ENCODE measurements at places on chromosomes 12 and 14.

- DNase-seq: no peak
- H3K27me3 ChIP-seq: no peaks in the 10 kb centered on the region
- H3K36me3 ChIP-seq: no peaks in the 10 kb centered on the region
- no peak overlapping the region for H3K27ac ChIP-seq
- no peaks in the 10 kb centered on the region for H3K4me1 ChIP-seq
- peak overlapping the region; percentile 72 for H3K4me3 ChIP-seq
Observed at GRCh38 chr12:95549392-95550084, 1.7 kb downstream of the USP44 start.

DNA sequence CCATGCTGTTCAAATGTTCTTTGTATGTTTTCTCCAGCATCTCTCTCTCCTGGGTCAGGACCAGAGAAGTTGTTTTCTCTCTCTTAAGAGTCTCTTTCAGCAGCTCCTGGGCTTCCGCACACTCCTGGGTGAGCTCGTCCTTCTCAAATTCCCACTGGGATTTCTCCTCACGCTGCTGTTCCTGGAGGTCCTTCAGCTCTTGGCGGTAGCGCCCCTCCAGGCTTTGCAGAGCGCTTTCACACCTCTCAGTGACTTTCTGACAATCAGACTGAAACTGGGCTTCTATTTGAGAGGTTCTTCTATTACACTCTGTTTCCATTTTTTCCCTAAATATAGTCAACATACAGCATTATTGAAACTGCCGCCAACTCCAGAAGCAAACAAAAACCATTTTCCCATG is 72.7 kb downstream of the NIN start:
- DNase-seq: no peak
- H3K27ac ChIP-seq: peak overlapping the region; percentile 42
- H3K4me1 ChIP-seq: no peaks in the 10 kb centered on the region
- H3K36me3 ChIP-seq: peaks cover 98% of the 10 kb centered on the region
- no peaks in the 10 kb centered on the region for H3K27me3 ChIP-seq

DNA sequence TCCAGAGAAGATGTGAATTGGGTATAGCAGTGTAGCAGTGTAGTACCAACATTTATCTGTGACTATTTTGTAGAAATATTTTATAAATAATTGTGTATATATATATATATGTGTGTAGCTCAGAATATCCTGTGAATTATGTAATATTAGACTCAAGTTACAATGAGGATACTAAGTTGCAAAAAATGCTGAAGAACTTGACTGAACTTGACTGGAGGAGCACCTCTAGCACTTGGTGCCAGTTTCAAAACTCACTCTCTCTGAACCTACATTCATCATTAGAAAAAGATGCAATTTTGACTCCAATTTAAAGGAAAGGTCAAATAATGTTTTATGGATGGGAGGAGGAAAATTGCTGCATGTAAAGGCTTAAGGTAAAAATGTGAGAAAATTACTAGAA is 285.7 kb upstream of the LMO3 start:
- no peak for DNase-seq
- no peaks in the 10 kb centered on the region for H3K27me3 ChIP-seq
- no peak overlapping the region for H3K27ac ChIP-seq

DNA sequence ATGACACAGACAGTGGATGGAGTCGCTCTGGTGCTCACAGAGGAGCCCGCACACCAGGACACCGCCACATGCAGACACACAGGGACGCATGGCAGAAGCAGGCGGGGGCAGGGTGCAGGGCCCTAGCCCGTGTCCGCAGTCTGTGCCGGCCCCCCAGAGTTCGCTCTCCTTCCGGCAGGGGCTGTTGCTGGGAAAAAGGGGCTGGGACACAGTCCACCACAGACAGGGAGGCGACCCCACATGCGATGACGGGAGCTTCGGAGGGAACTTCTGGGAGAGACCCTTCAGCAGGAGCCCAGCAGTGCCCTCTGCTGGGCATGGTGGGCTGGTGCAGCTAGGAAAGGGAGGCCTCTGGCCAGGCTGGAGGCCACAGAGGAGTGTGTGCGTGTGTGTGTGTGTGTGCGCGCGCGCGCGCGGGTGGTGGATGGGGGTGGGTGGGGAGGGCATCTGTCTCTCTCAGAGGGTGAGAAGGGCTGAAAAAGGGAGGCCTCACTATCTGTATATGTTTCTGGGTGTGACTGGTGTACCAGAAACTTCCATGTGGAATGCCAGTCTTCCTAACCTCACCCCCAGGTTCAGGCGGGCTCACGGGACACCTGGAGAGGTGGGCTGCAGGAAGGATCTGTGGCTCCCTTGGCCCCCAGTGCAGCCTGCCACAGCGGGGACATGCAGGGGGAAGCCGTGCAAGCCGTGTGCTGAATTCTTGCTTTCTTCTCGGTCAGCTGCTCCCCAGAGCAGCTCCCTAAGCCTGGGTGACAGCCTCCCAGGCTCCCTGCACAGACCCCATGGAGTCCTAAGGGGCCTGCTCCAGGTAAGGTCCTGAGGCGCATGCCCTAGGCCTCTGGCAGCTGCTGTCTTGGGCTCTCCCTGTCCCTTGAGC is 60.7 kb downstream of the PLEKHG3 start:
- no peaks in the 10 kb centered on the region for H3K27me3 ChIP-seq
- peak overlapping the region; percentile 29 for H3K4me3 ChIP-seq
- peaks cover 81% of the 10 kb centered on the region for H3K36me3 ChIP-seq
- H3K4me1 ChIP-seq: peaks cover 20% of the 10 kb centered on the region
- peak overlapping the region; percentile 58 for H3K27ac ChIP-seq

- no peak for DNase-seq
- no peak overlapping the region for H3K4me3 ChIP-seq
- peaks cover 14% of the 10 kb centered on the region for H3K4me1 ChIP-seq
- no peak overlapping the region for H3K27ac ChIP-seq
Observed at GRCh38 chr12:67509666-67510386, 138.7 kb upstream of the DYRK2 start.

DNA sequence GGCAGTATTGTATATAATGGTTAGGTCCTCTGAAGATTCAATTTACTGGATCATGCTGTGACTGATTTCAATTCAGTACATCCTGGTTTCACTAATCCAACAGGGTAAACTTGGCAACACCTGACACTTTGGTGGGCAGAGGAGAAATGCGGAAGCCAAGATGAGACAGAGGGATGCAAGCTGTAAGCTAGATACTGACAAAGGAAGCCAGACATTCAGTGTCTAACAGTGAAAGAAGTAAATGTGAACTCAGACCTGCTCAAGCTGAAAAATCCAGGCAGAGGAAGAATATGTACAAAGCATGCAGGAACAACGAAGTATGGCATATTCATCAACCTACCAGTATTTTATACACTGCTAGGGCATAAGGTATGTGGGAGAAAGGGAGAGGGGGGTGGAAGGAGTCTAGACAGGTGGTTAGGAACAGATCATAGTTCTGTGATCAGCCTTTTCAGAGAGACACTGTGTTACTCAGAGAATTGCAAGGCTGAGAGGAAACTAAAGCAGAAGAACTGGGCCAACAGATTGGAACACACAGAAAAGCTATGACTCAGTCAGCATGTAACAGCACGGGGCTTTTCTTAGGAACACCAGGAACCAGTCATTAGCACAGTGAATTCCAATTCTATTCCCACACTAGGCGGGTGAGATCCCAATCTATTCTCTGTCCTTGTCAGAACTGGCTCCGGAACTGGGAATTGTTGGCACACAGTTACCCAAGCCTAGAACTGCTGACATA is 40.3 kb downstream of the NELL2 start:
- DNase-seq: no peak
- no peaks in the 10 kb centered on the region for H3K4me1 ChIP-seq
- H3K4me3 ChIP-seq: no peak overlapping the region
- H3K27me3 ChIP-seq: no peaks in the 10 kb centered on the region
- no peak overlapping the region for H3K27ac ChIP-seq
- H3K36me3 ChIP-seq: no peaks in the 10 kb centered on the region

- H3K27ac ChIP-seq: no peak overlapping the region
- H3K4me1 ChIP-seq: peaks cover 3% of the 10 kb centered on the region
- DNase-seq: no peak
- H3K27me3 ChIP-seq: no peaks in the 10 kb centered on the region
Observed at GRCh38 chr14:65054471-65055085, 47.7 kb downstream of the MAX start.

GRCh38 chr12:85568395-85569103 is 267.7 kb downstream of the RASSF9 start:
- no peak overlapping the region for H3K27ac ChIP-seq
- no peaks in the 10 kb centered on the region for H3K4me1 ChIP-seq
- no peak overlapping the region for H3K4me3 ChIP-seq
- no peak for DNase-seq

DNA sequence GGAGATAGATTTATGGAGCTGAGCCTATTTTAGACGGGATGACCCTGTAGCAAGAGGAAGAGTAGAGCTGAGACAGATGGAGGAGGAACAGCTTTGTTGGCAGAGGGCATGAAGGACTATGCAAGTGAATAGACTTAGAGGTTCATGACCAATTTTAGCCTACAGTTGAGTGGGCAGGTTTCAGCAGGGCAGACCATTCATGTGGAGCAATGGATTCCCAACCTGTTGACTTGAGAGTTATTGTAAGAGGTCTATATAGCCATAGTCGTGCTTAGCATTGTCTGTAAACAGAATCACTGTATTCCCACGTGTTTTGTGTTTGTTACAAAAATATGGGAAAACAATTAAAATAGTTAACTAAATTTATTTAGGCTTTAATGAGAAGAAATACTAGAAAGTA is 116.8 kb downstream of the CFAP54 start:
- H3K27ac ChIP-seq: no peak overlapping the region
- no peaks in the 10 kb centered on the region for H3K36me3 ChIP-seq
- DNase-seq: no peak
- H3K4me3 ChIP-seq: no peak overlapping the region
- no peaks in the 10 kb centered on the region for H3K27me3 ChIP-seq

- no peak for DNase-seq
- no peak overlapping the region for H3K4me3 ChIP-seq
- H3K4me1 ChIP-seq: no peaks in the 10 kb centered on the region
- no peaks in the 10 kb centered on the region for H3K36me3 ChIP-seq
Observed at GRCh38 chr14:91899213-91899612, 31.9 kb upstream of the TC2N start.

DNA sequence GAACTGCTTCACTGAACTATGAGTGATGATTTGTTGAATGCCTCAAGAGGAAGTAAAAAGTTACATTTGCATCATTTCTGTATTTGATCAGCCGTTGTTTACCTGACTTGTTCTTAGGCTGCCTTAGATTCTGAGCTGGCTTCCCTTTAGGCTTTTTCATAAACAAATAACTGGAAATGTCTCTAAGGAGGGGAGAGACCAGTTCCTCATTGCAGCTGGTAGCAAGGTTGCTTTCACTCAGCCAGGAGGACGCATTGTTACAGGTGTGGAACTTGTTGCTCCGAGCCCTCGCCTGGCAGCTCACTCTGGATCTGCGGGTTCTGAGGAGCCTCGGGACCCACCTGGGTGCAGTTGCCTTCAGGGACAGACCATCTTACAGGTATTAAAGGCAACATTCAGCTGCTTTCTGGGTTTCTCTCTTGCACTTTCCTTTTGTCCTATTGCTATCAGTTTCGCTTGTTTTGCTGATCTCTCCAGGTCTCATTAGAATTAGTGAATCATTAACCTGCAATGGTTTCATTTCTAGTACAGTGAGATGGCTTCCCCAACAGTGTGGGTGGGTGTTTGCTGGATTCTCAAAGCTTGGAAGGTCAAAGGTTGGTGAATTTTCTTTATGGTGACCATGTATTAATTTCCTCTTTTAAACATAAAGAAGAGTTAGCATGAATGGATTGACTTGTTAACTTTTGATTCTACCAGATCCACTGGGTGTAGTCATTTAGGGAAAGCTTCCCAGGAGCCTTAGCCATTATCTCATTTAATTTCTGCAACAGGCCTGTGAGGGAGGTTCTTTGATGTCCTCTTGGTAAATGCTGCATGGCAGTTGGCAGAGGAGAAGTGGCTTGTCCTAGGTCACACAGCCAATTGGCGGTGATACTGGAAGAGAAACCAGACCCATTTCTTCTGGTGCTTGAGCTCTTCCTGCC is at the start of gene PLEKHG7:
TSS of gene PLEKHG7 (plus strand) at position 236 of the 926 bp plus-strand sequence. CDS start 3,643 bp downstream, outside the sequence.
- no peaks in the 10 kb centered on the region for H3K4me1 ChIP-seq
- H3K36me3 ChIP-seq: no peaks in the 10 kb centered on the region
- H3K4me3 ChIP-seq: no peak within 1 kb of the TSS
- no peak for DNase-seq
- H3K27me3 ChIP-seq: no peaks in the 10 kb centered on the region
- no peak within 1 kb of the TSS for H3K27ac ChIP-seq

GRCh38 chr14:91780452-91780851 is 48.6 kb upstream of the CATSPERB start:
- no peak overlapping the region for H3K4me3 ChIP-seq
- H3K27ac ChIP-seq: no peak overlapping the region
- no peak for DNase-seq

GRCh38 chr12:12272869-12273268 is 6.0 kb upstream of the LRP6 start:
- no peak for DNase-seq
- no peaks in the 10 kb centered on the region for H3K36me3 ChIP-seq
- no peak overlapping the region for H3K27ac ChIP-seq
- H3K4me3 ChIP-seq: no peak overlapping the region
- H3K27me3 ChIP-seq: no peaks in the 10 kb centered on the region
- no peaks in the 10 kb centered on the region for H3K4me1 ChIP-seq

DNA sequence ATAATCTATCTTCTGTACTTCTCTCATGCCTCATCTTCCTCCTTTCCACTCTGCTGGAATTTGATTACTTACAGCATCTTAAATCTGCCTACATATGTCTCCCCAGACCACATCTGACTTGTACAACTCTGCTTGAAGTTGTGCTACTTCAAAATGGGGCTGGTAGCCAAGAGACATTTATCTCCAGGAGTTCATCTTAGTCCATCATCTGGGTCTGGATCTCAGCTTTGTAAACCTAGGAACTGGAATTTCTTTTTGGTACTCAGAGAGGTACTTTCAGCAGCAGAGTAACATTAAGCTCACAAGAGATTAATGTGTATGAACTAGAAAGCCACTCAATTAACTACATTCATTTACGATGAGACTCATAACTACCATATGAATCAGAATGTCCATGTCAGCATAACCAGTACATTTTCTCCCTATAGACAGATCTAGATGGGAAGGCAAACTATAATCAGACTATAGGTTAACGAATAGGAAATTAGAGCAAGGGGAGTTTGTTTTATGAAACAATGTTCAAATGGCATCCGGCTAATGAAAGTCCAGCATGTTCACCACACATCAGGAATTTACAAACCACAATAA is 178.8 kb downstream of the CEP128 start:
- no peak overlapping the region for H3K27ac ChIP-seq
- H3K36me3 ChIP-seq: no peaks in the 10 kb centered on the region
- no peaks in the 10 kb centered on the region for H3K4me1 ChIP-seq
- DNase-seq: no peak
- H3K4me3 ChIP-seq: no peak overlapping the region
- no peaks in the 10 kb centered on the region for H3K27me3 ChIP-seq
